ENCODE measurements at places on chromosomes 11 and 22.

DNA sequence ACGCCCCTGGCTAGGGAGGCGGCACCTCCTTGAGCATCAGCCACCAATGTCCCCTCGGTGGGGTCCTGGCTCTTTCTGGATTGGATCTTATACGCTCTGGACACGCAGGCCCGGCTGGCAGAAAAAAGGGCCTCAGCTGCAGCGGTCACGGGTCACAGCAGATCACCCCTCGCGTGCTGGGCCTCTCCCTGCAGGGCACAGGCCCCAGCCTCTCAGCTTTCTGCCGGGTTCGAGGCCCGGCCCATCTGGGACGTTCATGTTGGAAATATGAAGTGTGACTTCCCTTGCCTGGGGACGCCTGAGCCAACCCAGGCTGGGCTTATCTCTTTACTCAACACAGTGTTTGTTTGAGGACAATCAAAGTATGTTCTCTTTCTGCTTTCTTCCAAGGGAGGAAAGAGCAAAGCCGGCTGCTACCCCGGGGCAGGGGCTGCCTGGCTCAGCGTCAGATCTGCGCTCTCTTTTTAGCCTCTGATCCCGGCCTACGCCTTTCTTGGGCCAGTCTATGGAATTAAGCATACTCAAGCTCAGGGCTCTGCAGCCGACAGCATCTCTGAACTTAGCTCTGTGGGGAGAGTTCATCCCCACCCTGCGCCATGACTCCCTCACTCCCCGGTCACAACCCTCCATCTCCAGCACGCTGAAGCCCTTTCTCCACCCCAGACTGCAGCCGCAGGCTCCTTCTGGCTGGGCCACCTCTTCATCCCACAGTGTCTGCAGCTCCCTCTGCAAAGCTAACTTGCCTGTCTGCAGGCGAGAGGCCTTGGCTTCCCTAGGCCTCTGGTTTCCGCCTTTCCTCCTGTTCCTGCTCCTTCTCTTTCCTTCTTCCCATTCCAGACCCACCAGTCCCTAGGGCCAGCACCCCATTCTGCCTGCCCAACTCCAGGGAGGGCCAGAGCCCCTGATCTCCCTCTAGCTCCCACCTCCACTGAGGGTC, 38.8 kb downstream of the ADAMTS15 start:
- DNase-seq: no peak

DNA sequence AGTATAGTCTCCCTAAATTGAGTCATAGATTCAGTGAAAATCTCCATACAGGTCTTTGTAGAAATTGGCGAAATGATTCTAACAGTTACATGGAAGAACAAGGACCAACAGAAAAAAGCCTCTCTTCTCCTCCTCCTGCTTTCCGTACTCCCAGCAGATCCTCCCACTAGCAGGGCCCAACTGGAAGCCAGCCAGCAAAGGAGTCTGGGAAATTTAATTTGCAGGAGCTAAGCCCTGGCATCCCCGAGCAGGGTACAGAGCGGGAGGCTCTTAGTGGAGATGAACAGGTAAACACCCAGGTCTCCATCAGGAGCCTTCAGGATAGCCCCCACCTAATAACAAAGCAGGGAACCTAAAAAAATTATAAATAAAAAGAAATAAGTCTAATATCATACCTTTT, 1473.8 kb downstream of the TBC1D22A start:
- DNase-seq: no peak

- DNase-seq: no peak
These were observed 3.9 kb downstream of the TSPAN4 start for GRCh38 chr11:846496-847098.

- no peak for DNase-seq
These were observed 406.0 kb downstream of the CTTN start for GRCh38 chr11:70804139-70804837.

- no peak for DNase-seq
These were observed 111.5 kb downstream of the PKNOX2 start for GRCh38 chr11:125275905-125276618.

- peak; percentile 32 for DNase-seq
These were observed 37.3 kb upstream of the SLC22A12 start for GRCh38 chr11:64553554-64554201.

GRCh38 chr11:76717369-76717768, 46.8 kb upstream of the LRRC32 start:
- DNase-seq: no peak

GRCh38 chr22:26134654-26135330, 34.5 kb upstream of the SEZ6L start:
- DNase-seq: no peak

- DNase-seq: no peak
These were observed 140.9 kb downstream of the TEAD1 start for GRCh38 chr11:12815129-12815480.

DNA sequence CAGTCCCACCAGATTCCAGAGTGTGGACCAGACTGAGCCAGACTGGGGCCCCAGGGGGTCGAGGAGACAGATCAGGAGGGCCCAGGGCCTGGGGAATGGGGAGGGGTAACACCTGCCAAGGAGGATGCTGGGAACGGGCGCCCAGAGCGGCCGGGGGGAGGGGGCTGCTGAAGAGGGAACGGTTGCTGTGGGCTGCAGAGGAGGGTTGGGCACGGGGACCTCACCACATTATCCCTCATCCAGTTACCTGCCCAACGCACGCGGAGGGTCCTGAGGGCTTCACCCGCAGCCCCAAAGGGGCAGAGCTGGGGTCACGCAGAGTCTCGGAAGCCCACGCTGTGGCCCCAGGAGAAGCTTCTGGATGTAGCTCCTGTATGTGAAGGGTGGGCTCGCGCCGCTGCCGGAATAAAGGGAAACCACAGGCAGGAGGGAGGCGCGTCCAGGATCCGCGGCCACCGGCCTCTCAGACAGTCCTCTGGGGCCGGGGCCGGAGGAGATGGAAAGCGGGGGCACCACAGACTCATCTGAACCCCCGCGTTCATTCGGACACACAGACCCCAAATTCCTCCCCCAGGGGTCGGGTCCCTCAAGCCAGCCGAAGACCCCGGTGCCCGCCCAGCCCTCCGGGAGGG, 866 bp upstream of the SELENOO start:
- DNase-seq: no peak

DNA sequence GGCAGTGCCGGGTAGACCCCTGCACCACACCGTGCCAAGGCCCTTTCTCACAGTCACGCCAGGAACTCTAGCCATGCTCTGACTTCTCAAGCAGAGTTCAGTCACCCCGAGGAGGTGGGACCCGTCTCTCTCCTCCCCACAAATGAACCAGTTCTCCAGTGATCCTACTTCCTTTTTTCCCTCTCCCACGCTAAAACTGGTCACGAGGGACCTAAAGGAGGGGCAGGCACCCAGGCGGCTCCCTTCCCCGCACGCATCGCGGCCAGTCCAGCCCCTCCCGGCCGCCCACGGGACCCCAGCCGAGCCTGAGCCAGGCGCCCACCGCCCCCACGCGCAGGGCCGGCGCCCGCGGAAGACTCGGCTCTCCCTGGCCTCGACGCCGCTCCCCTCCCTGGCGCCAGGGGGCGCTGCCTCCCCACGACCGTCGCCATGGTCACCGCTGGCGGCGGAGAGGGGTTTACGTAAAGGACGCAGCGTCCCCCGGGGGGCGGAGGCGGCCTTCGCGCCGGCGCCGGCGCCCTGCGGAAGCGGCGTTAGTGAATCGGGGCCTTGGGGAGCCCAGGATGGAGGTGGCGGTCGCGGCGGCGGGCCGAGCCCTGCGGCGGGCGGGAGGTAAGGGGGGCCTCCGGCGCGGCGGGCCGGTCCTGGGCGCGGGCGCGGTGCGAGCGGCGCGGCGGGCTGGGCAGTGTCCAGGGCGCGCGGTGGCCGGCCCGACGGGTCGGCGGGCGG, at the start of gene DAGLA:
TSS of gene DAGLA (plus strand) at position 499 of the 729 bp plus-strand sequence. CDS start 39,765 bp downstream, outside the sequence.
- peak; percentile 67 for DNase-seq

DNA sequence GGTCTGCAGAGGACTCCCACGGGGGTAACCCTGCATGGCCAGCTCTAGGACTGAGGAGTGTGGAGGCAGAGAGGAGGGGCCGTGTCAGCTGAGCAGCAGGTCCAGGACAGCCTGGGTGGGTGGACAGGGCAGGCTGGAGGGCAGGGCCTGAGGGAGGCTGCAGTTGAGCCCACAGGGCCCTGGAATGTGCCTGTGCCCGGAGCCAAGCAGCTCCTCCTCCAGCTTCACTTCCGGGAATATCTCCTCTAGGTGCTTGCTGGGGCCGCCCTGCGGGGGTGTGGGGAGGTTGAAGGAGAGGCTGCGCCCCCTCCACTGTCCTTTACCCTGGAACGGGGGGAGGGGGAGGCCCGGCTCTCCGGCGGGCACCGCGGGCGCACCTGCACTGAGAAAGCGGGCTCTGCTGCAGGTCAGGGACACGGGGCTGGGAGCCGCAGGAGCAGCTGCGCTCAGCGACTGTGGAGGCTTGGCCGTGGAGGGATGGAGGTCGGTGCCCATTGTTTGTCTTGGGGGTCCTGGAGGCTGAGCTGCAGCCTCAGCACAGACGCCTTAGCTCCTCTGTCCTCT, 1293.2 kb downstream of the BRD1 start:
- DNase-seq: no peak

Measured in stimulated activated CD8-positive, alpha-beta memory T cell treated with anti-CD3 and anti-CD28 coated beads, Interleukin-2, amount 100 ng/mL, for 48 hours (primary cell).